T-helper 2 cell treated with Interferon-gamma antibody and Interleukin-4, amounts not matched to agents 5 μg/mL and 100 μg/mL, for 36 hours (primary cell): ENCODE measurements at places on chromosomes 2 and 18.

DNA sequence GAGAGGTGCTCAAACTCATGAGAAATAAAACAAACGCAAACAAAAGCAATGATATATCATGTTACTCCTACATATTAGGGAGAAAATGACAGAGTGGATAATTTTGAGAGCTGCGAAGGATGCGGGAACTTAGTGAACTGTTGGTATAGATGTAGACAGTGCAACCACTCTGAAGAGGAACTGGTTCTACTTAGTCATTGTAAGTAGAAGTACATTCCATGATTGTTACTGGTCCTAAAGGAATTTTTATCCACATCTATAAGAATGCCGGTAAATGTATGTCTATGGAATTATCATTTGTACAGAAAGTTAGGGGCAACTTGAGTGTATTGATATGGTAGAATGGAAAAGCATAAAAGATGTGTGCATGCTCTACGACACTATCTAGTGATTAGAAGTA lies 1238.4 kb downstream of the LRP1B start:
- DNase-seq, result no peak

- no peak for DNase-seq
Measured at GRCh38 chr2:55899881-55900280, 23.7 kb downstream of the EFEMP1 start.

DNA sequence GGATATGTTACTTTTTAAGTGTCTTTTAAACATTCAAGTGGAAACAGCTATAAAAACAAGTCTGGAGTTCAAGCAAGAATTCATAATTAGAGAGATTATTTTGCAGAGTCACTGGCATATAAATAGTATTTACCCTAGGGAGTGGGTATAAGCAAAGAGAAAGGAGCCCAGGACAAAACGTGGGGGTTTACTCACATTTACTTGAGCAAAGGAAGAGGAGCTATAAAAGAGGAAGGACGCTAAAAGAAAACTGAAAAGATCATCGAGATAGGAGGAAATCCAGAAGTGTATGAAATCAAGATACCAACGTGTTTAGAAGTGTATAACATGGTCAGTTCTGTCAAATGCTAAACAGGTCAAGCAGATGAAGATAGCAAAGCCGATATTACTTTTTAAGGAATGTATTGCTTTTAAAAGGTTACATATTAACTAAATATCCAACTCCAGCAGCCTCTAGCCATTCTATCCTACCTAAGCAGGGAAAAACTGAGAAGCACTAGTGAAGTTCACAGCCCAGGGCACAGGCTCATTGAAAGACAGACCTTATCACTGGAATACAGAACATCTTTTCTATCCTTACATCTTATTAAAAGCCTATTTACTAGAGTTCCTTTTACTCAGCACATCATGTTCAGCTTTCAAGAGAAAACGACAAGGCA lies 8.6 kb downstream of the KANSL1L start:
- DNase-seq, result no peak

DNA sequence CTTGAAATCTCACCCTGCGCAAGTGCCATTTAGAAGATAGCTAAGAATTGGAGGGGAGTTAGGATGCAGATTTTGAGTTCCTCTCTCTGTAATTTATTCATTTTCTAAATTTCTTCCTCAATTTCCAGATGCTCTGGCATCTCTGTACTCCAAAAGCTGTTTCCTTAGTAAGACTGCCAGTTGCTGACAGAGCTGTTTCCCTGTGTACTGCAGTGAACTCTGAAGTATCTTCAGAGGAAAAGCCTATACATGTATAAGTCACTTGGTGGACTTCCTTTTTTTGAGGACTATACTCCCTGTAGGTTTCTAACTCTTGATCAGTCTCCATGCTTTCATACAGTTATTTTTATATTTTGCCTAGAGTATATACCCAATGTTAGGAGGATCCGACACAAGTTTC lies 1.5 kb upstream of the RESP18 start:
- no peak for DNase-seq

DNA sequence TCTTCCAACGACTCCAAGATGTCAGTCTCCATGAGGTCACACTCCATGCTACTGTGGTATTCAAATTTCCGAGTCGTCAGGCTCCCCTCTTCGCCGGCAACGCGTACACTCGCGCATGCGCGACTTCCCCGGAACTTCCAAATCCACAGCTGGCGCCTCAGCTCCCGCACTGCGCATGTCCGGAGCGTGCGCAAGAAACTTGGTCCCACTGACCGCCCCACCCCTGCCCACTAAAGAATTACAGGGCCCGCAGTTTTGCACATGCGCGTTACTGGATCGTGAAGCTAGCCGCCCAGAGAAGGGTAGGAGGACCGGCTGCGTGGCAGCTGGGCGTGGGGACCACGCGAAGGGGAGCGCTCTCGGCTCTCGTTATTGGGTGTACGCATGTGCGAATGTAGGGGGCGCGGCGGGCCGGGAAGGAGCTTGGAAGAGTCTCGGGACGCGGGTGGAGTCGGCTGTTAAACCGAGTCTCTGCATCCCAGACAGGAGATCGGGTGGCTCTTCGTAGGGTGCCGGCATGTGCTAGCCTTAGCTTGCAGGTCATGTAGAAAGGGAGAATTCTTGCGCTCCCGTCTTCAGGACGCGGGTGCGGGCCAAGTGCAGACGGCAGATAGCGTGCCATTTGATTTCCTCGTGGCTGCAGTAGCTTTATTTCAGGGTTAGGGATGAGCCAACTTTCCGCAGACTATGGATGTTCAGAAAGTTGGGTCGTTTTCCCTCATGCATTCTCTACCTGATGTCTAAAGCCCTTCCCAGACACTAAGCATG lies at the start of gene FAM98A:
FAM98A (minus strand) TSS at position 125 of the 768 bp plus-strand sequence; CDS start at position 47, 78 bp downstream.
- DNase-seq, result peak; percentile 99
